ENCODE measurements at places on chromosomes 1 and 21. TPM values are rescaled to one million over a fixed set of nuclear protein-coding genes. Genes with fewer than 3 reads are reported as not detected.

DNA sequence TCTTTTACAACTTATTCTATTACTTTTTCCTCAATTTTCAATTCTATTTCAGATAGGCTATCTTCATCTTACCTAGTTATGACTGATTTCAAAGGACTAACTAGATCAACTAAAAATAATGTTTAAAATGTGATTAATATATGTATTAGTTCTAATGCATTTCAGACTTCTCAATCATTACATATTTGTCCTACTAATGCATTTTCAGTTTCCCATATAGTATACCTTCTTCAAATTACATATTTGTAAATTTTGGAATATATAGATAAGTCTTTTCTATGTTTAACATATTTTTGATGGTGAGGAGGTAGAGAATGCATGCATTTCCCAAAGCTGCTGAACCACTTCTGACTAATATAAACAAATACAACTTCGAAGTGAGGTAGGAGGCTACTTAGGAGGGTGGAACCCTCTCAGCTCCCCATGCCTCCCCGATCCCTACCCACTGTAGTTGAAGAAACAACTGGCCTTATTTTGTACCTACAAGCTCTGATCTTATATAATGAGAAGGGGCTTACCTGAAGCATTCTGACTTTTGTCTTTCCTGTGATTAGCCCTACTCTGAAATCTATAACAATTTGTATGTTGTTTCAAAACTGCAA is 1.7 kb downstream of the TRMT1L start:
- H3K36me3 ChIP-seq: peaks cover 10% of the 10 kb centered on the region
- H3K4me1 ChIP-seq: no peaks in the 10 kb centered on the region
- no peak overlapping the region for H3K27ac ChIP-seq
- DNase-seq: no peak
- no peak overlapping the region for H3K4me3 ChIP-seq

DNA sequence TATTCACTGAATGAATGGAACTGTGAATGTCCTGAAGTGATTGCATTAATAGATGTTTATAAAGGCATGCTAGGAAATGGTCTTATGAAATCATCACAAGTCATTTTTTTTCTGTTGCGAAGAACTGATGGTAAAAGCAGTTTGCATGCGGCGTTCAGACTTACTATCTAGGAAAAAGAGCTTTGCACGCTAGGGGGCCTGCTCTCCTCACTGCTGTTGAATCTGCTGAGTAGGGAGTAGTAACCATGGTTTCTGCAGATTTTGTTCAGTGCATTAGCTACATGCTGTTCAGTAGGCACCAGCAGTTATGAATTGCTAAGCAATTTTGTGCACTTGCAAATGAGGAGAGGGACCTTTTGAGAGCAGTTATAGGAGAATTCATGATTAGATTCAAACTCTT is 57.9 kb downstream of the CENPF start:
- no peaks in the 10 kb centered on the region for H3K36me3 ChIP-seq
- no peaks in the 10 kb centered on the region for H3K27me3 ChIP-seq
- DNase-seq: no peak
- no peak overlapping the region for H3K4me3 ChIP-seq
- H3K4me1 ChIP-seq: no peaks in the 10 kb centered on the region
- H3K27ac ChIP-seq: no peak overlapping the region

DNA sequence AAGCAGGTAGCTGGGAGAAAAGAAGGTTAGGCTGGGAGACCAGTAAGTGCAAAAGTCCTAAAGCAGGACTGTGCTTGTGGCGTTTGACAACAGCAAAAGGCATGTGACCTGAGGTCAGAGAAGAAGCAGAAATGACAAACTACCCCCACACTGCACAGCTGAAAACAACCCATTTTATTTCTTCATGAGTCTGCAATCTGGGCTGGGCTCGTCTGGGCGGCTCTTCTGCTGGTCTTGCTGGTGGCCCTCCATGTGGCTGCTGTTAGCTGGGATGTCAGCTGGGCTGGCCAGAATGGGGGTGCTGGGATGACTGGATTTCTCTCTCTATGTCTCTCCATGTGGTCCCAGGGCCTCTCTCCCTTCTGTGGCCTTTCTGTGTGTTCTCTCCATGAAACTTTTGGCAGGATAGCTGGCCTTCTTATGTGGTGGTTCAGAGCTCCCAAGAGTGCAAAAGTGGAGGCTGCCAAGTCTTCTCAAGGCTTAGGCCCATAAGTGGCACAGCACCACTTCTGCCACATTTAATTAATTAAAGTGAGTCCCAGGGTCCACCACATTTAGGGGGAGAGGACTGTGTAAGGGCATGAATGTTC is 128.6 kb downstream of the RIPK4 start:
- H3K36me3 ChIP-seq: no peaks in the 10 kb centered on the region
- no peaks in the 10 kb centered on the region for H3K27me3 ChIP-seq
- no peak overlapping the region for H3K27ac ChIP-seq
- H3K4me3 ChIP-seq: no peak overlapping the region

GRCh38 chr1:183291802-183292514 is 105.9 kb downstream of the LAMC2 start:
- H3K36me3 ChIP-seq: no peaks in the 10 kb centered on the region
- H3K27me3 ChIP-seq: no peaks in the 10 kb centered on the region
- no peak for DNase-seq

- no peak overlapping the region for H3K4me3 ChIP-seq
- peaks cover 7% of the 10 kb centered on the region for H3K27me3 ChIP-seq
- DNase-seq: no peak
- H3K27ac ChIP-seq: no peak overlapping the region
- H3K4me1 ChIP-seq: peaks cover 8% of the 10 kb centered on the region
- H3K36me3 ChIP-seq: no peaks in the 10 kb centered on the region
These were observed 16.8 kb downstream of the TRPM2 start for GRCh38 chr21:44370027-44370735.

Gene URB2
- 7.1 TPM for total RNA-seq

- H3K27me3 ChIP-seq: no peaks in the 10 kb centered on the region
- H3K36me3 ChIP-seq: no peaks in the 10 kb centered on the region
- DNase-seq: no peak
- peaks cover 7% of the 10 kb centered on the region for H3K4me1 ChIP-seq
These were observed 13.6 kb downstream of the GJA4 start for GRCh38 chr1:34806396-34806795.

DNA sequence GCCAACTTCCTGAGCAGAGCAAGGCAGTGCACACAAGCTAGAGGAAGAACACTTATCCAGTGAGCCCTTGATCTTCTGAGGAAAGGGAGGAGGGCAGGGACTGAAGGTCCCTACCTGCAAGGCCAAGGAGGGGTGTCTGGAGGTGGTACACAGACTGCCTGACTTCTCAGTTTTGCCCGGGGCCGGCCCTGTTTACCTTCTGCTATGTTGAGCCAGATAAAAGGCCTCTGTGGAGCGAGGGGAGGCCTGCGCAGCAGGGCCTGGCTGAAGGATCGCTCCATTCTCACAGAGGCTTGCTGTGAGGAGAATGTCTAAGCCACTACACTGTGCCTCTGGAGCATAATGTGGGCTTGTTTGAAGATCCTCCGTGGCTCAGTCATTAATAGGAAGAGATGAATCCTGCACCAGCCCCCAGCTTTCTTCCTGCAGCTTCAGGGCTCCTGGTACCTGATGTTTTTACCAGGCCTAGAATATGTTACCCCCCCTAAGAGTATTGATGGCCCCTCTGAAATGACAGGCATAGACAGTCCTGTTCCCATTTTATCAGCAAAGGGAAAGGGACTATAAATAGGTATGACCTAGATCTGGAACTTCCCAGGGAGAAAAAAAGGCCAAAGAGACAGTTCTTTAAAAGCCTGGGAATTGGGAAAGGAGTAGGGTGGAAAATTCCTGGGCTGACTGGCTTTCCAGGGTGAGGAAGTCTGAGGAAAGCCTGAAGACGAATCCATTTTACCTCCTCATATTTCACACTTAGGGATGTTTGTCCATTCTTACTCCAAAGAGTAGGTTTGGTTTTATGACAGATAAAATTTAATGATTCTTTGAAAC is 4.7 kb downstream of the POGK start:
- no peaks in the 10 kb centered on the region for H3K27me3 ChIP-seq
- peak overlapping the region; percentile 89 for H3K27ac ChIP-seq
- no peak for DNase-seq
- peaks cover 75% of the 10 kb centered on the region for H3K4me1 ChIP-seq

GRCh38 chr1:203395751-203396150 is 44.8 kb upstream of the FMOD start:
- H3K4me1 ChIP-seq: no peaks in the 10 kb centered on the region
- peak overlapping the region; percentile 18 for H3K27ac ChIP-seq
- no peaks in the 10 kb centered on the region for H3K27me3 ChIP-seq
- no peaks in the 10 kb centered on the region for H3K36me3 ChIP-seq
- DNase-seq: no peak
- H3K4me3 ChIP-seq: no peak overlapping the region

- H3K4me1 ChIP-seq: no peaks in the 10 kb centered on the region
- H3K27me3 ChIP-seq: no peaks in the 10 kb centered on the region
- no peaks in the 10 kb centered on the region for H3K36me3 ChIP-seq
- DNase-seq: no peak
- H3K4me3 ChIP-seq: no peak overlapping the region
These were observed 60.9 kb downstream of the IL23R start for GRCh38 chr1:67227196-67227595.

Gene KRTAP19-1
- not detected for total RNA-seq

DNA sequence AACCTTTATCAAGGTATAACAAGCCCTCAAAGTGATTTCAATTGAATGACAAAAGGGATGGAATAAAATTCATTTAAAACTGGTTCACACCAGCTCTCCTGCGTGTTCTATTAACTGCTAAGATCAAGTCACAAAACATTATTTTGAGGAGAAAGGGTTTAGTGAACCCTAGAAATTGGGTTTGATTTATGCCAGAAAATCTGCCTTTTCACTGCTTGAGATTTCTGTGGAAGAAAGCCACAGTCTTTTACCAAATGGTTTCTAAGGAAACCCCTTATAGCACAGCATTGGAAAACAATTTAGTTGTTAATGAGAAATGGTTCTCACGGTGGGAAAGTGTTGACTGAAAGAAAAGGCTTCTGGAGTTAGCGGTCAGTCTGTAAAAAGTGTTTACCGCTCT is 43.6 kb upstream of the DPH5 start:
- H3K27me3 ChIP-seq: no peaks in the 10 kb centered on the region
- no peak overlapping the region for H3K4me3 ChIP-seq
- no peak for DNase-seq
- peaks cover 12% of the 10 kb centered on the region for H3K4me1 ChIP-seq
- H3K36me3 ChIP-seq: no peaks in the 10 kb centered on the region

- no peaks in the 10 kb centered on the region for H3K36me3 ChIP-seq
- H3K4me1 ChIP-seq: no peaks in the 10 kb centered on the region
- no peaks in the 10 kb centered on the region for H3K27me3 ChIP-seq
- DNase-seq: no peak
These were observed 313.8 kb downstream of the S1PR1 start for GRCh38 chr1:101550581-101550980.

- H3K27me3 ChIP-seq: no peaks in the 10 kb centered on the region
- DNase-seq: no peak
- no peak overlapping the region for H3K4me3 ChIP-seq
- H3K36me3 ChIP-seq: no peaks in the 10 kb centered on the region
These were observed 3.4 kb downstream of the ATP1A4 start for GRCh38 chr1:160154790-160155189.

GRCh38 chr1:35112668-35113067 is 33.5 kb downstream of the ZMYM1 start:
- H3K4me3 ChIP-seq: no peak overlapping the region
- H3K4me1 ChIP-seq: no peaks in the 10 kb centered on the region
- H3K27me3 ChIP-seq: no peaks in the 10 kb centered on the region
- H3K27ac ChIP-seq: no peak overlapping the region

Data from right atrium auricular region (tissue), 2 donors.